Stimulated activated CD4-positive, alpha-beta T cell treated with anti-CD3 and anti-CD28 coated beads, Interleukin-1b, Interleukin-23, amount 100 ng/mL, for 1 hour (primary cell): ENCODE measurements at places on chromosomes 6 and 20.

DNA sequence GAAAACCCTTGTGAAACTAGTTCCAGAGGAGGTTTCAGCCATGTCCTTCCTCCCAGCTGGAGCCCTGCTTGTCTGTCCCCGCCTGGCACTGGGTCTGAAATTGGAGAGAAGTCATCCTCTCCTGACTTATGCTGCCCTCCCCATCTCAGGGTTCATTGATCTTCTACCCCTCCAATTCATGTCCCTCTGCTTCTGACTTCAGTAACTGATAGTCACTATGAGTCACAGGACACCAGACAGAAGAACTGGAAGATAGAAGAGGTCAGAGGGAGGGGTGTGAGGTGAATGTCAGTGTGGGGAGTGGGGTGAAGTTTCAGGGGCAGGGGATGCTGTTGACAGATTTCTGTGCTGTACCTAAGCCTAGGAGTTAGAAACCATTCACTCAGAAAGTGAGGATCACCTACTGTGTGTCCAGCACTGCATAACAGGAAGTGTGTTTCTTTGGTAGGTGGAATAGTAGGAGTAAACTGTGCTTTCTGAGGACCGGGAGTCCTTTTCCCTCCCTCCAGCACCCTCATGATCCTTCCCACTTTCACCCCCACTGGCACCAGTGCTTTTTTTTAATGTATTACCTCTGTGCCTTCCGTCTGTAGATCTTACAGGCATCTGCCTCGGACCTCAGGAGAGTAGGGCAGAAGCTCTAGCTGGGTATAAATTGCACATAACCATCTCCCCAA is 627 bp upstream of the RPP21 start:
- DNase-seq = no peak

GRCh38 chr20:50980071-50980681 is 21.6 kb downstream of the MOCS3 start:
- no peak for DNase-seq

DNA sequence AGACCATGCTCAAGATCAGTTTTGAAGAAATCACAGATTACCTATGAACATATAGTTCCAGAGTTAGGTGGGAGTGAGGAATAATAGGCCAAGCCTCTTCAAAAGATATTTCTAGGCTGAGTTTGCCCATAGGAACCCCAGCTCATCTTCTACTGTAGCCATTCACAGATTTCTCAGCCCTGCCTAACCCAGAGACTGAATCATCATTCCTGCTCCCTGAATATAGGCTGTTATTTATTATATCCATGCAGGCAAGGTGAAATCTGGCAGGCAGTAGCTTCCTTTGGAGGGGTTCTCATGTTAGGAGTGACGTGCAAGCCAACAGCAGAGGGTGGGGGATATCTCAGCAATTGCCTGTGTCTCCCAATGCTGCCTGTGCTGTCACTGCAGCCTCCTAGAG is 25.6 kb upstream of the ADGRF4 start:
- no peak for DNase-seq

DNA sequence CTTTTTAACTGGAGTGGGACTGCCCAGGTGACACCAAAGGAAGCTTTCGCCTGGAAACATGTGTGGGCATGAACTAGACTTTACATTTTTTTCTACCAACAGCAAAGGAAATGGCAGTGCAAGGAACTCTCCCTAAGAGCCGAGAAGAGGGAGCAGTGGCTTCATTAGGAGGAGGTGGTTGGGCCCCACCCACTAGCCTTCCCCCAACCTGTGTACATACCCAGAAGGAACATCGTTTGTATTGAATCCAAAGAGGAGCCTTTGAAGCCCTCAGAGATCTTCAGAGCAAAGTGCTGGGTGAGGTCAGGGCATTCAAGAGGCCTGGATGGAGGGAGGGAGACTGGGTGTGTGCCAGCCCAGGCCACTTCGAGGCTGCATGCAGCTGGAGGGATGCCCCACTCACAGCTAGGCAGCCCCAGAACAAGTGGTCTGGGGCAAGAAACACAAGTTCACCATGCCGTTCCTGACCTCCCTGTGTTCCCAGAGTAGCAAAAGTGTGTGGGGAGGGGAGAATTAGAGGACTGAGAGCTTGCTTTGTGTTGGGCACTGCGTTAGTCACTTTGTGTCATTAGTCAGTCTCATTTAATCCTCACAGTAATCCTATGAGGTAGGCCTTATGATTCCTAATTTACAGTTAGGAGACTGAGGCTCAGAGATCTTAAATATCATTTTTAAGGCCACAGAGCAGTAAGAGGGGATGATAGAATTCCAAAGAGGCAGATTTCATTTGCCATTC is 191.6 kb upstream of the SUPT3H start:
- DNase-seq = no peak

- no peak for DNase-seq
Observed at GRCh38 chr20:41551011-41551705, 67.0 kb downstream of the CHD6 start.

- DNase-seq = no peak
Observed at GRCh38 chr20:53124075-53124551, 152.0 kb downstream of the TSHZ2 start.

DNA sequence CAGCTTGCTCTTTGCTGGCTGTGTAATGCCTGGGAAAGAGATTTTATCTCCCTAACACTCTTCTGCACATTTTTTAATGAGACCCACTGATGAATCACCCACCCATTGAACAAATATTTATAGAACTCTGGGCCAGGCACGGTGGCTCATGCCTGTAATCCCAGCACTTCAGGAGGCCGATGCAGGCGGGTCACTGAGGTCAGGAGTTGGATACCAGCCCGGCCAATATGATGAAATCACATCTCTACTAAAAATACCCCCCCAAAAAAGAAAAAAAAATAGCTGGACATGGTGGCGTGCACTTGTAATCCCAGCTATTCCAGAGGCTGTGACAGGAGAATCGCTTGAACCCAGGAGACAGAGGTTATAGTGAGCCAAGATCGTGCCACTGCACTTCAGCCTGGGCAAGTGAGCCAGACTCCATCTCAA is 82.1 kb upstream of the SIRPA start:
- DNase-seq = no peak

GRCh38 chr6:160071805-160072690 is 49.6 kb upstream of the SLC22A1 start:
- no peak for DNase-seq

GRCh38 chr6:105051941-105052471 is 95.1 kb downstream of the LIN28B start:
- DNase-seq = no peak

GRCh38 chr6:73339340-73339739 is 14.7 kb downstream of the DPPA5 start:
- no peak for DNase-seq

GRCh38 chr6:112286010-112286409 is 31.6 kb upstream of the LAMA4 start:
- no peak for DNase-seq

DNA sequence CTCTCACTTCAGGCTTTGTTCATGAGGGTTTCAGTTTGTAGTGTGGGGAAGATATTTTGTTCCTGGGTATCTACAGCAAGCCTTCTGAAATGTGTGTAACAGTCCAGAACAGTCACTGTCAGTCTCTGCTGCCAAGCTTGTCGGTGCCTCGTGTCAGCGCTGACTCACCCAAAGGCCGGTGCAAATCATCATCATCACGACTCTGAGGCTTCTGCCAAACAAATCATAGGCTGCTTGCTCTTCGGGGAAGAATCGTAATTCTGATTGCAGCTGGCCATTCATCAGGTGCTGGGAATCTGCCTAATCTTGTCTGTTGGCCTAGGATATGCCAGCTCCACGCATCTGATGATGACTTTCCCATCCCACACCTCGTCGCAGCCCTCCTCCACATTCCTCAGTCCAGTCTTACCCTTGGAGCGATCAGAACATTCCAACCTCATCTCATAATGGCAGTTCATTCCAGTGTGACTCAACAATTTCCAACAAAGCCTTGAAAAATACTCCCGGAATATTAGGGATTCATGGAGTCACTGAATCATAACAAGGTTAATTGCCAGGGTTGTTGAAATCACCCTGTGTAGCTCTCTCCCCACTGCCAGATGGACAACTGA is 40.9 kb downstream of the ALDH8A1 start:
- no peak for DNase-seq

GRCh38 chr6:70502484-70502883 is 64.2 kb upstream of the SDHAF4 start:
- no peak for DNase-seq

DNA sequence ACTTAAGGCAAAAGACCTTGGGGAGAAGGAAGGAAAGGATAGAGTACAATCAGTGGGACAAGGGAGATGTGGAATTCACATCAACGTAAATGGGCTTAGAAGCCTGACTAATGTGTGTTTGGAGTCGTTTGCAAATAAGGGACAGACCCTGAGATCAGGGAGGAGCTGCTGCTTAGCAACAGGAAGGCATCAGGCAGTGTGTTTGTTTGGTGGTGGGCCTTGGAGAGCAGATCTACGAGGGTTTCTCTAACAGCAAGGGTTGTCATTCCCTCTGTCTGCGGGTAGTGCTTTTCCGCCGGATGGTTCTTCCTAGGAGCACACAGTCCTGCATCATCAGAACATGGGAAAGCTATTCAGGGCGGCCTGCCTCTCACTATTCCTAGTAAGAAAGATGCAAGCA is 40.4 kb downstream of the C6orf118 start:
- DNase-seq = no peak

DNA sequence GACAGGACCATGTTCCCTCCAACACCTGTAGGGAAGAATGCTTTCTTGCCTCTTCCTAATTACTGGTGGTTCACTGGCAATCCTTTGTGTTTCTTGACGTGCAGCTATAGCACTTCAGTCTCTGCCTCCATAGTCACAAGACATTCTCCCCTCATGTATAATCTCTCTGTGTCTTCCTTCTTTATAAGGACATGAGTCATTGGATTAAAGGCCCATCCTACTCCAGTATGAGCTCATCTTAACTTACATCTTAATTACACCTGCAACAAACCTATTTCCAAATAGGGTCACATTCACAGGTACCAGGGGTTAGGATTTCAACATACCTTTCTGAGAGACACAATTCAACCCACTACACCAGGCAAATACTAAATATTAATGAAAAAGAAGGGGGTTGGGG is 213.6 kb downstream of the RNGTT start:
- no peak for DNase-seq

DNA sequence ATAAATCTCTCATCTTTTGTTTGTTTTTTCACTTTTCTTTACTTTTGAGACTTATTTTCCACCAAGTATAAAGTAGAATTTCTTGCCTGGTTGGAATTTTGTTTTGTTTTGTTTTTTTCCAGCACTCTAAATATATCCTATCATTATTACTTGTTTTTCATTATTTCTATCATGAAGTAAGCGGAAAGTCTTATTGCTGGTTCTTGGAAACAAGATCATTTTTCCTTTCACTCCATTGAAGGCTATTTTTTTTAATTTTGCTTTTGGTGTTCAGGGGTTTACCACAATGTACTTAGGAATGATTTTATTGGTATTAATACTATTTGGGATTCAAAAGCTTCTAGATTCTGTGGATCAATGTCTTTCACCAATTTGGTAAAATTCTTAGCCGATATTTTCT is 190.1 kb downstream of the LAMA2 start:
- DNase-seq = no peak

- no peak for DNase-seq
Observed at GRCh38 chr6:110852773-110853172, 21.8 kb upstream of the AMD1 start.

DNA sequence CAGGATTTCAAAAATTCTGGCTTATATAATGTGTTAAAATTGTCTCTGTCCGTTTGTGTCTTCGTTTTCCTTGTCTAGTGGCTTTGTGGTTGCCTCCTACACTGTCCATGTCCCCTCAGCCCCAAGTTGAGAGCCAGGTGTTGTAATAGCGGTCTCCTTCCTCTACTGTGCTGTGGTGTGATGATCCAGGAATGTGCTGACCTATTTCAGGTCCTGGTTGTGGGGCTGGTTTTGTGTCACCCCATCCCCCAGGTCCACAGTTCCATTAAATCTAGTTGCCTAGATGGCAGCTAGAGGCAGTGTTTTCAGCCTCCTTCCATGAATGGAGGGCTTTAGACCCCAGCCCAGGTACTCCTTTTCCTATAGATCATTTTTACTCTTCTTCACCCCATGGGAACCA is 128.7 kb downstream of the DNAH8 start:
- DNase-seq = no peak

DNA sequence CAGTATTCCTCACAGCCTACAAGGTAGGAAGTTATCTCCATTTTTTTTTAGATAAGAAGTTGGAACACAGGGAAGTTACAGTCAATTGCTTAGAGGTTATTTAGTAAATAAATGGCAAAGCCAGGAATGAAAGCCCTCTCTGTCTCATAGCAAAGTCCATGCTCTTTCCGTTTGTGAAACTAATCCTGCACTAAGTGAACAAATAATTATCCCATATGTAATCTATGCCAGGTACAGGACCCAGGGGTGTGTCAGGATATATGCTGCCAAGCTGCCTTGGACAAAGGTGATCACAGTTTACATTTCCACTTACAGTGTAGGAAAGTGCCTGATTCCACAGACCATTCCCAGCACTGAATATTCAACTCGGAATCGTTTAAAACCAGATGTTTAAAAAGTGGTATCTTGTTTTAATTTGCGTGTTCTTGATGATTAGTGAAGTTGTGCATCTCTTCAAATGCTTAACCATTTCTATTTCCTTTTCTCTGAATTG is 13.6 kb upstream of the GMDS start:
- DNase-seq = no peak

- no peak for DNase-seq
Observed at GRCh38 chr6:135743476-135743875, 108.0 kb upstream of the PDE7B start.
